Urinary bladder (tissue), 4 donors: ENCODE measurements at places on chromosomes 2 and 18.

DNA sequence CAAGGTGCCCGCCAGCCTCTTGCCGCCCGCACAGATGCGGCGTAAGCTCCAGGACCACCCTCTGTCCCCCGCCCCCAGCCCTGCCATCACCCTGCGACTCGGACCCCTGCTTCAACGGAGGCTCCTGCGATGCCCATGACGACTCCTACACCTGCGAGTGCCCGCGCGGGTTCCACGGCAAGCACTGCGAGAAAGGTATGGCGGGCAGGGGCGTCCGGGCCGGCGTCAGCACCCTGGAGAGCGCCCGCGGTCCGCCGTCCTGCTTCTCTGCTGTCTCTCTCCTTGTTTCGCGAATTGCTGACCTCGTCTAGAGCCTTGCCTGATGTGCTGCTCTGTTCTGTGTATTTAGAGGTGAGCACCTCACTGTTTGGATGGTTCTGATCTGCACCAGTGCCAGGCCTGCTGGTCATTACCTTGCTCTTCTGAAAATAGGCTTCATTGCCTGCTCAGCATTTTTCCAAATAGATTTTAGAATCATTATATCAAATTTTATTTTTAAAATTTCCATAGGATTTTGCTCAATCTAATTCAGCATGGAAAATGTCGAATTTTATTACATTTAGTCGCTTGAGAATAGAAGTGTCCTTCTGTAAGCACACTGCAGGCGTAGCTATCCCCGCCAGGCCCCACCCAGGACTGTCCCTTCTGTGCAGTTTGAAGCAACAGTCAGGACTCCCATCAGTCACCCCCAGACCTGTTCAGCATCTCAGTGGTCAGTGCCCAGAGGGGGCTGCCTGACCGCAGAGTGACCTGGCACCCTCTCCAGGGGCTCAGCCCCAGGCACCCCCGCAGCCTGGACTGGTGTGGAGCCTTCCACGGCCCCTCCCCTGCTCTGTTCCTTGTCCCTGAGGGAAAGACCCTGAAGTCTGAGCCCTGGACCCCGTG, 51.6 kb downstream of the SNED1 start:
- DNase-seq: no peak

DNA sequence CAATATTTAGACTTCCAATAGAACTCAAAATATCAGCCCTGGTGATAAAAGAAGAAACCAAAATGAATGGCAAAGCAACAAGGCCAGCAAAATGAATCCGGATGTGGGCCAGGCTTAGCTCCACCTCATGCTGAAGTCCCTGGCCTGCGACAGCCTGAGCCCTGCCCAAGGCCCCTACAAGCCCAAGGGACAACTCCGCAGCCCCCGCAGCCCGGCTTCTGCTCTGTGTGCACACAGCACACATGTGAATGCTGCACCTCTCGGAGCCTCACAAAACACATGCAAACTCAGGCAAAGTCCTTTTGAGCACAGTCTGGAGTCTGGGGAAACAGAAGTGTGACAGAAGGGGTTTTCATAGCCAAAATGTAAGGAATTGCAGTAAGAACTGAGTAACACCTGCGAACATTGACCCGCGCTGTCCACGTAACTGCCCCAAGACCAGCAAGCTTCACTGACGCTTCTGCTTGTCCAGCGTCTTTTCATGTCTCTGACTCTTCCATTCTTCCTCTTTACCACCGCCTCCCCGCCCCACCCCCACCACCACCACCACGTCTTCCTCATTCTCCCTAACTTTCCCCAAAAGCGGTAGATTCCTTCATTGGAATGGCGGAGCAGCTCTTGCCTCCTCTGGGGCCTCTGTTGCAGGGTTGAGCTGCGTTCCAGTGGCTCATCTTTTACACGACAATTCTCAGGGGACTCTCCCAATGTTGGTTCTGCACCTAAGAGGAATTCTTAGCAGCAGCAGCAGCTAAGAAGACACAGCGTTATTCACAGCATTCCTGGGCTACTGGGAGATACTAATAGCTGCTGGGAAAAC, 136.4 kb upstream of the COPS8 start:
- no peak for DNase-seq

DNA sequence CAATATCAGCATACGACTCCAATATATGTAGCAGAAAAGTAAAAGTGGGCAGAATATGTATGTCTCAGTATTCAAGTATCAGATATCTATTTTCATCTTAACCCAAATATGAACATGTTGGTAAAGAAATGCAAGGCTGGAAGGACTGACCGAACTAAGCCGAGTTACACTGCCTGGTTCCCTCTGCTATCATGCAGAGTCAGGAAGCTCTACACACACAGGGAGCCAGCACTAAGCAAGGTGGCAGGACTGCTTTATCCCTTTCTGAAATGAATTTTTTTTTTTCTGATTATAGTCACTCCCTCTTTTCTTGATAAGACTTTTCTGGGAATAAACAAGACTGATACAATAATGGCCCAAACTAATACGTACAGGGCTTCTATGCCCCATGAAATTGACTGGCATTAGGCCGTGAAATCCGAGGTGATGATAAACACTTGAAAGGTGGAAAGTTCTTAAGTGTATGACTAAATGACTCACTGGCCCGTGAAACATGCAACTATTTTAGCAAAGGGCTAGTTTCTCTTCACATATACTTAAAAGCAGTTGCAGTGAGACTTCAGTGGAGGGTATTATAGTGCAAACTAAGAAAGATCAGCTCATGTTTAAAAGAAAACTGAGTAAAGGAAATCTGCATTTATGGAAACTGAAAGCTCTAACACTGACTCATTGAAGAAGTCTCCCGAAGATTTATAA, 14.9 kb downstream of the DPP4 start:
- no peak for DNase-seq

- no peak for DNase-seq
Measured at GRCh38 chr2:183349091-183349490, 224.8 kb downstream of the NUP35 start.

DNA sequence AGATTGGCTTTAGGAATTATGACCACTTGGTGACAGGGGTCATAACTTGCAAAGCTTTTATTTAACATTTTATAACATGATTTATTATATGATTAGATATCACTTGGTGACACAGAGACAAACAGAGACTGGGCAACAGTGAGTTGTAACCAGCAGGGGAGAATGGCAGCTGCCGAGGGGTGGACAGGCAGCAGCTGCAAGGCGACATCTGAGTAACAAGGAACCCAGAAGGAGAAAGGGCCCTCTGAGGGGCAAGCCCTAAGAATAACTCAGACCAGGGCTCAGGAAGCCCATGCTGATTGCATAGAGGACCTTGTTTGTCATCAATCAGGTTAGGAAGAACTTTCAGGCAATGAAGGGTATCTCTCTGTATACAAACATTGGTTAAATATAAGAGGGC, 339.9 kb upstream of the SOX11 start:
- DNase-seq: no peak

GRCh38 chr2:172525601-172526000, 30.3 kb upstream of the PDK1 start:
- DNase-seq: no peak

- DNase-seq: no peak
Measured at GRCh38 chr2:18842836-18843235, 253.5 kb upstream of the NT5C1B start.

- no peak for DNase-seq
Measured at GRCh38 chr2:133434959-133435668, 133.1 kb downstream of the NCKAP5 start.

DNA sequence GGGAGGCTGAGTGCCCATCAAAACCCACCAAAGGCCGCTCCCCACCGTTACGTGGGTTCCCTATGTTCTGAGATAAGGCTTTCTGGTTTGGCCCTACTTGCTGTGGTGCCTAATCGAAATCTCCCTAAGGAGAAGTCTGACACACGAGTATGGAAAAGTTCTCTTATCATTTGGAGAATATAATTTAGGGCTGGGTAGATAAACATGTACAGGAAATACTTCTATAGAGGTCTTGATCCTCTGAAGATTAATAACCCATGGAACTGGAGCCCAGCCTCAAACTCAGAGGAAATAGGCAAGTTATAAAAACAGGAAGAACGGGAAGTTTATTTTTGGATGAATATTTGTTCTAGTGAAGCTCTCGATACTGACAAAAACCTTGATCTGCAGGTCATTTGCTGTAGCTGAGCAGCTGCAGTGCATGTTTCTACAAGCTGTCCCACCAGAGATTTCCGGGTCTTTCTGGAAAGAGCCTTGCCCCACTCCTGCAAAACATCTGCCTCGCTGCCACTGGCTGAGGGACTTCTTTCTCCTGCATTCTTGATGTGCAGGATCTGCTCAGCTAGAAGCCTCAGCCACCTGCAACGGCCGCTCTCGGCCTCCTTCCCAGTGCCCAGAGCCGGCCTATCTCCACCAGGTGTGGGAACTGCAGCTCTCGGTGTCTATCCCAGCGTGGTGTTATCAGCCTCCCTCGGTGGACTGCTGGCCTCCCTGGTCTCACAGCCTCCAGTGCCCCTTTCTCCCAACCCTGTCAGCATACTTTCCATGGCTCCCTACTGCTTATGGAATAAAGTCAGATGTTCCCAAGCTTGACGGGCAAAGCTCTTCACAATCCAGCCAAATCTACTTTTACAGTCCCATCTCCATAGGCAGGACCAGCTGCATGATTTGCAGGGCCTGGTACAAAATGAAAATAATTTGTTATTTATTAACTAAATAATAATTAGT, 48.6 kb downstream of the SPRED2 start:
- DNase-seq: no peak

GRCh38 chr2:178397002-178397605, 53.9 kb downstream of the PRKRA start:
- no peak for DNase-seq

DNA sequence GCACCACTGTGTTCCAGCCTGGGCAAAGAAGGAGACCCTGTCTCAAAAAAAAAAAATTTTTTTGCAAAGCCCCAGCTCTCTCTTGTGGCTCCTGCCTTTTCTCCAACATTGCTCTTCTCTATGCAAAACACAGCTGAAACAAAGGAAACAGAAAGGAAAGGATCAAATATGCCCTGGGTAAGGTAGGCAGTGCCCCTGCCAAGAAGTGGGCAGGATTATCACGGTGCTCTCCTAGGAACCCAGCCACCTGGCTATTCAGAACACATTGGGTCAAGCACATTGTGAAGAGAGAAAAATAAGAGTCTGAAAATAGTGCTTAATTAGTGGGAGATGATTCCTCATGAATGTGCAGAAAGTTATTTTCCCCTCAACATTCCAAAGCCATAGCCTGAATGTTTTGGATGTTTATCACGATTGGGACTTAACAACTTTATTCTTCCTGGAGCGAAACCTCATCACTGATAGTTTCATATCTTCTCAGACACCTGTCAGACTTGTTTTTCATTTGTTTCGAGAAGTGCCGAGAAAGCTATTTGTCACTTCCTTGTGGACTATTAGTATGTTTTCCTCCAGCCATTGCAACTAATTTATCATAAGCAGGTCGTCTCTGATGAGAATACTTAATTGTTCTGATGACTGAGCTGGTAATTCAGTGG, 42.7 kb upstream of the RPL31 start:
- no peak for DNase-seq

DNA sequence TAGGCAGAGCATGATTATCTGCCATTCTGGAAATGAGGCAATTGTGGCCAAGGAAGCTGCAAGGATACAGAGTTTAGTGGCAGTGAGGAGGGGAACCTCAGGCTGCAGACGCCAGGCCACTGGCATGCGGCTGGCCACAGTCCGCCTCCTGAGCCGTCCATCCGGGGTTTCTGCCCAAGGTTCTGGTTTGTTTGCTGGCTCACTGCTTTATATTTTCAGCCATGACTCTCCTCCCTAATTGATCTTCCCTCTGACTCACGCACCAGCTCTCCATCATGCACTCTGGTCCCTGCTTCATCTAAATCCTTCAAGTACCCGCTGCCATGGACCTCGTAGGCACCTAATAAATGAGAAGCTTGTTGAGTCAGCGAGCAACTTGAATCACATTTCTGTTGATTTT, 107.8 kb upstream of the REV1 start:
- DNase-seq: no peak

- DNase-seq: no peak
Measured at GRCh38 chr2:172046866-172047565, 38.3 kb upstream of the DLX1 start.

DNA sequence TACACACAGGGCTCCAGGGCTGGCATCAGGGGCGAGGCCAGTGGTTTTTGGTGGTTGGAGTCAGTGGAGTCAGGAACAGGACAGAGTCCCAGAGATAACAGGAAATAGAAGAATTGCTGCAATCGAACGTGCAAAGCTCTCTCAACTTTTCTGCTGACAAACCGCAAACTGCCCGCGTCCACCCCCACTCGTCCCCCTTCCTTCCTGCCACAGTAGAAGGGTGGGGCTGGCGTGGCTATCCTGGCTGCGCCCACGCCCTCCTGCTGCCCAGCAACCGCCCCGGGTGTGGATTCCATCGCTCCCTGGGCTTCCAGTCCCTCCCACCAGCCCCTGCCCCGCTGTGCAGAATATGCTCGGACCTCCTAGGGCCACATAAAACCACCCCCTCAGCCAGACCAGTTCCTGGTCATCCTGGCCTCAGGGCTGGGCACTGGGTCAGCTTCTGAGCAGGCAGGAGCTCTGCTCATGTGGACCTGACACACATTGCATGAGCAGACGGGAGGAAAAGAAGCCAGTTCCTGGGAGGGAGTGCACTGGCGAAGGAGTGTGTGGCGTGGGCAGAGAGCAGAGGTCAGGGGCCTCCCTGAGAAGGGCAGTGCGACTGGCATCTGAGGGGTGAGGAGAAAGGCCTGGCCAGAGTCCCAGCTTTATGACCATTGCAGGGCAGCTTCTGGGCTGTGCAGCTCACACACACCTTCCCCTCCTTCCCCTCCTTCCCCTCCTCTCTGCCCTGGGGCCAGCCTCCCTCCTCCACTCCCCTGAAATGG, 85.4 kb upstream of the ATG16L1 start:
- no peak for DNase-seq

DNA sequence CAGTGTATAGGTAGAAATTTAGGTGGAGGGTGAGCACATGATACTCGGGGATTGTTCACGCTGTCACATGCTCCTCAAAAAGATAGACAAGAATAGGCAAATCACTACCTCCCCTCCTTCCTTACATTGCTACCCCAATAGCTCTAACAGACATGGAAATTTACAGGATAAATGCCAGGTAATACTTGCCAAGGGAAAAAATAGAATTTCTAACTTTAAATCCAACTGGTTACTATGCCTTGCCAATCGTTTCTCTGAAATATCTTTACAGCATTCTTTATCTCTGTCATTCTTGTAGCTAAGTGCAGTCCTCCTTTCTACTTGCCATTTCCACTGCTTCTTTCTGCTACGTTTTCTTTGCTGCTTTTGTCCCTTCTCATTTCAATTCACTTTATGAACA, 339.8 kb upstream of the ZEB2 start:
- DNase-seq: no peak

DNA sequence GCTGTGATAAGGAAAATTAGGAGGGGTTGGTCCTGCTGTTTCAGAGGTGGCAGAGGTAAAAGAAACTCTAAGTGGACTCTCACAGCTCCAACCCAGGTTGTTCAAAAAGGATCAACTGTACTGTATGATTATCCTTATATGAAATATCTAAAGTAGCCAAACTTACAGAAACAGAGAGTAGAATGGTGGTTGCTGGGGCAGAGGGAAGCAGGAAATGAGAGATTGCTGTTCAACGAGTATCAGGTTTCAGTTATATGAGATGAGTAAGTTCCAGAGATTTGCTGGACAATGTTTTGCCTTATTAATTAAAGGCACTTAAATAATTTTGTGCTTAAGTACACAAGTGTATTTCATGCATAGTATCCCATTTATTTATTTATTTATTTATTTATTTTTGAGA, 972.0 kb upstream of the LRRTM1 start:
- DNase-seq: no peak
